ENCODE measurements at places on chromosomes 16 and 17.

DNA sequence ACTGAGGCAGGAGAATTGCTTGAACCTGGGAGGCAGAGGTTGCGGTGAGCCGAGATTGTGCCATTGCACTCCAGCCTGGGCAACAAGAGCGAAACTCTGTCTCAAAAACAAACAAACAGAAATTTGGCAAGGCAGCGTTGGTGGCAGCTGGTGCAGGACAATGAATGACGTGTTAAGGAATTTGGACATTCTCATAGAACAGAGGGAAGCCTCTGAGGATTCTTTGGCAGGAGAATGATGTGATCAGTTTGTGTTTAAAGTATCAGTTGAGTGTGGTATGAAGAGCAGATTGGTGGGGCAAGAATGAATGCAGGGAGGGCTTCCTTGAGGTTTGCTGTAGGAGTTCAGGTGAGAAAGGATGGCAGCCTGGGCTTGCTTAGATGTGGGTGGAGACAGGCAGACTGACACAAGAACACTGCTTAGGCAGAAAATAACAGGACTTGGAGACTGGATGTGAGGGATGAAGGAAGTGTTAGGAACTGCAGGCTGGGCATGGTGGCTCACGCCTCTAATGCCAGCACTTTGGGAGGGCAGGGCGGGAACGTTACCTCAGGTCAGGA is 4.8 kb downstream of the CYB5D2 start:
- no peak for DNase-seq

GRCh38 chr16:66291833-66292232 is 74.7 kb upstream of the CDH5 start:
- DNase-seq, result no peak

GRCh38 chr17:44069974-44070454 is 521 bp upstream of the G6PC3 start:
- no peak for DNase-seq

GRCh38 chr17:1074886-1075605 is 78.1 kb downstream of the TIMM22 start:
- DNase-seq, result no peak

GRCh38 chr17:4998027-4998731 is 429 bp downstream of the KIF1C start:
- no peak for DNase-seq

- no peak for DNase-seq
These were observed 2.6 kb downstream of the TSPOAP1 start for GRCh38 chr17:58325976-58326468.

- DNase-seq, result no peak
These were observed 17.3 kb upstream of the WSCD1 start for GRCh38 chr17:6052926-6053325.

- DNase-seq, result no peak
These were observed 89.0 kb upstream of the CDH5 start for GRCh38 chr16:66277311-66278070.

GRCh38 chr17:73634629-73635028 is 9.6 kb downstream of the SDK2 start:
- no peak for DNase-seq

DNA sequence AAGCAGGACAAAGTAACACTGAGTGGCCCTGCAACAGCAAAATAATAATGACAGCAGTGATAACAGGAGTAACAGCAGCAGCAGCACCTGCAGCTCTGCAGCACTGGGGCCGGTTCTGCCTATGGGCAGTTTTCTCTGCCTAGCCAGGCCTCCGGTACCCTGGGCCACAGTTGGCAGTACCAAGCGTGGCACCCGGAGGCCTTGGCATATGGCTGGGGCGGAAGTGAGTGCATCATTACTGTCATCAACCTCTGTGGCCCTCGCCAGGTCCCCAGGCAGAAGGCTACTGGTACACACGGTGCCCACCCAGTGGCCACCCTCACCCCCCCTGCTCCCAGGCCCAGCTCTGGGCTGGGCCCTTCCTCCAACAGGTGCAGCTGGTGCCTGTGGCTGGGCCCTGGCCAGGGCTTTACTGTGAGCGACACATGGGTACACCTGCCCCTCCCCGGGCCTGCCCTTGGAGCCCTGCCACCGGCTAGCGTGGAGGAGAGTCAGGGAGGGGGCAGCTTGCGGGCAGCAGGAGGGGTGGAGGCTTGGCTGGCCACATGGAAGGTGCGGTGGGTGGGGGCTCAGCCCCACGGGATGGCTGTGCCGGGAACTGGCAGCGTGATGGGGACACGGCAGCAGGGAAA is 3.0 kb downstream of the KCNJ12 start:
- no peak for DNase-seq

GRCh38 chr16:777826-778225 is 10.4 kb downstream of the RPUSD1 start:
- no peak for DNase-seq

- DNase-seq, result no peak
These were observed 1.5 kb downstream of the TNRC6C start for GRCh38 chr17:77959926-77960521.

- DNase-seq, result no peak
These were observed 45.4 kb downstream of the BRCA1 start for GRCh38 chr17:43079641-43080302.

- peak; percentile 43 for DNase-seq
These were observed 35.8 kb upstream of the BCAS3 start for GRCh38 chr17:60641810-60642220.

DNA sequence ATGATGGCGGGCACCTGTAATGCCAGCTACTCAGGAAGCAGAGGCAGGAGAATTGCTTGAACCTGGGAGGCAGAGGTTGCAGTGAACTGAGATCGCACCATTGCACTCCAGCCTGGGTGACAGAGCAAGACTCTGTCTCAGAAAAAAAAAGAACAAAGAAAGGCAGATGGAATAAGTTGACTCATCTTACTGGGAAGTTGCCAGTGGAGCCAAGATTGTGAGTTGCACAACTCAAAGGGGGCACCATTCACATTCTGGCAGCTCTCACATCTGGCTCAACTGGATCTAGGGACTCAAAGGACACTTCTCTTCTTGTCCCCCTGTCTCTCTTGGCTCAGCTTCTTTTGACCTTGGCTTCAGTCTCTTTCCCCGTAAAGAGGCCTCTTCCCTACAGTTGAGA is 53.7 kb upstream of the ETV4 start:
- no peak for DNase-seq

DNA sequence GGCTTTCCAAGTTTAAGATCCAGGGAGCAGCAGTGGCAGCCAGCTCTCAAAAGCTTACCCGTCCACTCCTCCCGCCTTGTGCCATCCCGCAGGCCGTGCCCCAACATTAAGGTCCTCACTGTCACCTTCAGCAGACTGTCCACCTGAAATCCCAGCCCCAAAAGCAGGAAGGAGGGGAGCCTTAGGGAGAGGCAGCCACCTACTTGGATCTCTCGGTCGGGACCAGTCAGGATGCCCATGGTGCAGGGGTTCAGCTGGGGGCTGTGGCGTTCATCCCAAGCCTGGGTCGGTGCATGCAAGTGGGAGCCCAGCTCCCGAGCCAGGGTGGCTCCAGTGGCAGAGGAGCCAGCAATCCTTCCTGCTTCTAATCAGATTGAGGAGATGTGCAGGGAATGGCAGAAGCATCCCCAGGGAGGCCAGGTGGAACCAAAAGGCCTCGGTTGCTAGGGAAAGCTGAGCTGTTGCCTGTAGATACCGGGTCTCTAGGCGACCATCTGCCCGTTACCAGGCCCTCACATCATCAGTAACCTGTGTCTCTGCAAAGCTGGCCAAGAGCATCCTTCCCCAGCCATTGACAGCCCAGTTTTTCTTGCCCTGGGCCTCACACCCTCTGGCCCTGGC is 24.6 kb downstream of the CNGB1 start:
- no peak for DNase-seq

- DNase-seq, result no peak
These were observed 13.0 kb downstream of the VEZF1 start for GRCh38 chr17:57975044-57975443.

GRCh38 chr17:8674344-8675305 is 44.1 kb upstream of the MYH10 start:
- no peak for DNase-seq

- DNase-seq, result no peak
These were observed 13.5 kb downstream of the GNAO1 start for GRCh38 chr16:56204816-56205215.

GRCh38 chr16:9102379-9102778 is 10.9 kb downstream of the HAPSTR1 start:
- DNase-seq, result no peak

GRCh38 chr17:45355087-45355486 is 38.3 kb upstream of the MAP3K14 start:
- no peak for DNase-seq

- no peak for DNase-seq
These were observed 1.4 kb downstream of the SRSF2 start for GRCh38 chr17:76735586-76736348.

DNA sequence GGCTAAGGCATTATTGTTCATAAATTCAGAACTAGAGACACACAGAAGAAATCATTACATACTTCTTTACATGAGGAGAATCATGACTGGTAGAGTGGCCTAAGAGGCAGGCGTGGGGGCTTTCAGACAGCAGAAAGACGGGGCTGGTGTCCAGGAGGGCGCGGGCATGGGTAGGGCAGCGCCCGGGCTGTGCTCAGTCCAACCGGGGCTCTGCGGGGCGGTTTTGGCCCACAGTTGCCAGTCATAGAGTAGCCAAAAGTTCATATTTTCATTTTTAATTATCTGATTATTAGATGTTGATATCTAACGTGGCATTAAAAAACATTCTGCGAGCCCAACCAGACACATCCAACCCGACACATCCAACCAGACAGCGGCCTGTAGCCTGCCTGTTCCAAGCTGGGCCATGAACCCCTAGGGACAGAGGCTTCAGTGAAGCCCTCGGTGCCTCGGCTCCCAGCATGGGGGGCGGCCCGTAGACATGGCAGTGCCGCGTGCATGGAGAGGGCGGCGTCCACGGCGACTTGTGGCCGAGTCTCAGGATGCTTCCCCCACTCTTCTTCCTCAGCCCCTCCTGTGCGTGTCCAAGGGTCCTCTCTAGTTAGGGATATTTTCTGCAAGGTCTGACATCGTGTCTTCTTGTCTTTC is 162.4 kb upstream of the CHMP6 start:
- DNase-seq, result no peak

GRCh38 chr16:3646348-3646920 is 8.1 kb upstream of the DNASE1 start:
- peak; percentile 81 for DNase-seq

DNA sequence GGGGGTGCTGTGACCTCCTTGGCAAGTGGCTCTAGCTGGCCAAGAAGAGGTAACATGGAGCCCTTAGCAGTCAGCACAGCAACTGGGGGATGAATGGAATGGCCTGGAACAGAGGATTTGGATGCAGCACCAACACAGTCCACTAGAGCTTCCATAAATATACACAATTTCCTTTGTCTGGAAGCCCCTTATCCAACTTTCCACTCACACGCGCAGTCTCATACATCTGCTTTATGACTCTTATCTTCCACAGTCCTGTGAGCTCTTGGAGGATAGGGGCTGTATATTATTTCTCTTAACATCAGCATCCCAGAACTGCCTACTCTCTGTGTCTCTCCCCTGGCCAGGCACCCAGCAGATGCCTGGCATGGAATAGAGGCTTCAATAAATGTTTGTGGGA is 235.6 kb upstream of the MAF start:
- no peak for DNase-seq

DNA sequence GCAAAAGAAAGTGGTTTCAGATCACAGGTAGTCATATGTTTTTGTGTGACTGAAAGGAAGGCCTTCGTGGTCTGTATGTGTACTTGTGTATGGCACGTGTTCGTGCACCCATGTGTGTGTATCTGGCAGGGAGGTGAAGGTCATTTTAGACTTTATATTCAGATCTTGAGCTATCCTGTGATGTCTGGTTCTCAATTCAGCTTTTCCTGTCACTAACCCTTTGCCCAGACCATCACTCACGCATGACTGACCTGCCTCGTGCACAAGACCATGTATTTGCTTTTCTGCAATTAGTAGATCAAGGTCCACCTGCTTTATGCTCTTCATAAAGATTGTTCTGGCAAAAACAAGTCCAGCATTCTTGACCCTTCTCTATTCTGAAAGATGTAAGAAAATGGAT is 139.7 kb upstream of the MAF start:
- DNase-seq, result no peak

DNA sequence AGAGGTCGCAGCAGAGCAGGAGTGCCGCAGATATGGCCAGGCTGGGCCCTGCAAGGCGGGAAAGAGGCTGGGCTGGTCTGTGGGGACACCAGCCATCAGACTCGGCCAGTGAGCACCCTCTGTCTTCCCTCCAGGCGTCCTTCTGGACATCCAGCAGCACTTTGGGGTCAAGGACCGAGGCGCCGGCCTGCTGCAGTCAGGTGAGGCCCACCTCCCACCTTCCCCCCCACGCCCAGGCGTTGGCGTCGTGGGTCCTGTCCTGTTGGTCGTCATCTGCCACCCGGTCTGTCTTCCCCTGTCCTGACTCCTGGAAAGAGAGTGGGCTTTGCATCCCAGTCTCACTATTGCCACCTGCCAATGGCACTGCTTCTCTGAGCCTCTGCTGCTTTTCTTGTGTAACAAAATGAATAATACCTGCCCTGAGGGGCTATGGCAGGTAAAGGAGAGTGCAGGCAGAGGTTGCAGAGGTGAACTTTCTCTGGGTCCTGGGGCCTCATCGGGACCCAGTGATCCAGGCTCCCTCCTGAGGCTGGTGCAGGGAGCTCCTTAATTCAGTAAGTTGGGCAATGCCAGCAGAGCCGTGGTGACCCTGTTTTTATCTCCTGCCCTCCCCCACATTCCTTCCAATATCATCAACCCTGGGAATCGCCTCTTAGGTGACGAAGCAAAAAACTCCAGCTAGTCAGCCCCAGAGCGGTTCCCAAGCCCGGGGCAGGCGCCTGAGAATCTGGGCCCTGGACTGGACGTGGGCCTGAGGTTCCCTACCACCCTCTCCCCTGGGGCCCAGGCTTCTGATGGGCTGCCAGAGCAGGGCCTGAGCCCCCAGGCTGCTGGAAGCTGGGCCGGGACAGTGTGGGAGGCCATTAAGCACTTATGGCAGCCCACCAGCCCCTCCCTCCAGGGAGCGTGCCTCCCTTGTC is 14.7 kb downstream of the SPNS2 start:
- no peak for DNase-seq

- no peak for DNase-seq
These were observed at the start of gene TNFRSF17 for GRCh38 chr16:11964761-11965551. TSS of gene TNFRSF17 (plus strand) at chr16:11965210. CDS start at chr16:11965325, 115 bp downstream.

GRCh38 chr17:66451188-66452149 is 149.1 kb downstream of the PRKCA start:
- DNase-seq, result no peak

DNA sequence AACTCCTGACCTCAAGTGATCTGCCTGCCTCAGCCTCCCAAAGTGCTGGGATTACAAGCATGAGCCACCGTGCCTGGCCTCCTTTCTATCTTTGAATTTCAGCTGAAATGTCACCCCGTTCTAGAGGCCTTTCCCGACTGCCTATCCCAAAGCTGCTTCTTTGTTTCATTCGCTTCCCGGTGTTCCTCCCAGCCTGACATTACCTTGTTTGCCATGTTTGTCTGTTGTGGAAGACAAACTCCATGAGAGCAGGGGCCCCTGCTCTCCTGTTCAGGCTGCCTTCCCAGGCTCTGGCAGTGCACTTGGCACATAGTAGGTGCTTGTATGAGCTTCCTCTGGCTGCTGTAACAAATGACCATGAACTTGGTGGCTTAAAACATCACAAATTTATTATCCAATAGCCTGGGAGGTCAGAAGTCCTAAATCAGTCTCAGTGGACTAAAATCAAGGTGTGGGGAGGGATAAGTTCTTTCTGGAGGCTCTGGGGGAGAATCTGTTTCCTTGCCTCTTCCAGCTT is 2.6 kb upstream of the CCL22 start:
- DNase-seq, result no peak
